Posterior cingulate gyrus (tissue), 11 donors: ENCODE measurements at places on chromosomes 6 and 20.
A peak's percentile ranks its signal among the peaks of the same experiment; 100 is the strongest.

DNA sequence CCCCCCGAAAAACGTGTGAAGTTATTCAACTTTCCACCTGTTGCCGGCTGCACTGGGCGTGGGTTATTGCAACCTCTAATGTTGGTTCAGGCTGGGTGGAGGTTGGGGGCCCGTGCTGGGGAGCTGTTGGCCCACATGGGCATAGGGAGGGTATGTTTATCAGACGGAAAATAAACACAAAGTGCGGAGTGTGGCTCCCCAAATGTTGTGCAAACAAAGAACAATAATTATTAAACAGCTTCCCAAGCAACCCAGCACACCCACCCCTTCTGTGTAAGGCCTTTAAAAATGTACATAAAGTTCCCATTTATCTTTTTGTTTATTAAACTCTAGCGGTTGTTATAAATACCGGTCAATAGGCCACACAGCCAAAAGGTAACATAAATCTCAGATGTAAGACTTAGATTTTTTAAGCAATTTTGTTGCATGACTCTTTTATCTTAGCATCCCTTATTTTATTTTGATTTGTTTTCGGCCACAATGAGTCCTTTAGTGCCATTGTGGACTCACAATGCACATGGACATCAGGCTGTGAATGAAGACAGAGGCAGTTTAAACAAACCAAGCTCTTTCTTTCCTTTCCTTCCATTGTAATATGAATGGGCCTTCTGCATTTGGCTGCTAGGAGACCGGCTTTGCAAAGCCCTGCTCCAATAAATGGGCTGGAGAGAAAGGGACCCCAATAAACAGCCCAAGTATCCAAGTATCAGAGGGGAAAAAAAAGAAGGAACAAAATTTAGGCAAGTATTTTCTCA is 6.9 kb upstream of the DLL1 start:
- DNase-seq: no peak

- no peak for DNase-seq
Measured at GRCh38 chr20:48926821-48927220, 5.3 kb downstream of the ARFGEF2 start.

- DNase-seq: no peak
Measured at GRCh38 chr20:36819659-36820058, 46.1 kb upstream of the DSN1 start.

DNA sequence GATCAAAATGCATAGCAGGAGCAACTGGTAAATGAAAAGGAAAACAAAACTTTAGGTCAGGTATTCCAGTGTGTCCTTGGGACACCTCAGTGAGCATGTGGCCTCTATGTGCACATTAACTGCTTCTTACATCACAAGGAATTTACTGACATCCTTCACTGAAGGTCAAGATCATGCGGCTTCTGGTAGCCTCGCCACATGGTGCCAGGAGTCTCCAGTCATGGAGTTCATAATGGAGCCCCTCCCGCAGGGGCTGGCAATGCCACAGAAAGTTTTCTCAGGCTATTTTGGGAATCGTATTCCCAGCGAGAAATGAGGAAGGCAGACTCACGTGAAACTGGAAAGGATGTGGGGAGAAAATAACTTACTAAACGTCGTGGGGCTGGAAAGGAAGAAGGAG is 19.7 kb upstream of the SLC22A3 start:
- DNase-seq: no peak

DNA sequence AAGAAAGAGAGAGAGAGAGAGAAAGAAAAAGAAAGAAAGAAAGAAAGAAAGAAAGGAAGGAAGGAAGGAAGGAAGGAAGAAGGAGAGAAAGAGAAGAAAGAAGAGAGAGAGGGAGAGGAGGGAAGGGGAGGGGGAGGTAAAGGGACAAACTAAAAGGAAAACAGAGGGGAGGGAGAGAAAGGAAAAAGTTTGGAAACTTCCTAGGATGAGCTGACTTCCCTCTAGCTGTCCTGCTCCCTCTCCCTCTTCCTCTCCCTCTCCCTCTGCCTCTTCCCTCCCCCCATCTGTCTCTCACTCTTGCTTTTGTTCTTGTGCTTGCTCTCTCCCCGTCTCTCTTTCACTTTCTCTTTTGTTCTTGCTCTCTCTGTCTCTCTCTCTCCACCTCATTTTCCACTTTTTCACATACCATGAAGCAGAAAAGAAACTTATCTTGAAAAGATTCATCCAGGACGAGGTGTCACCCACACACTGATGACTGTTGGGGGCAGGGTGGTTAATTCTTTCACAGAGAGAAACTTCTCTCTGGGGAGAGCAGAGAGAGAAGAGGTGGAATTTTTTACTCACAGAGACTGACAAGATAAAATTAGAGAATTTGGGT is 56.4 kb upstream of the DUSP22 start:
- no peak for DNase-seq

DNA sequence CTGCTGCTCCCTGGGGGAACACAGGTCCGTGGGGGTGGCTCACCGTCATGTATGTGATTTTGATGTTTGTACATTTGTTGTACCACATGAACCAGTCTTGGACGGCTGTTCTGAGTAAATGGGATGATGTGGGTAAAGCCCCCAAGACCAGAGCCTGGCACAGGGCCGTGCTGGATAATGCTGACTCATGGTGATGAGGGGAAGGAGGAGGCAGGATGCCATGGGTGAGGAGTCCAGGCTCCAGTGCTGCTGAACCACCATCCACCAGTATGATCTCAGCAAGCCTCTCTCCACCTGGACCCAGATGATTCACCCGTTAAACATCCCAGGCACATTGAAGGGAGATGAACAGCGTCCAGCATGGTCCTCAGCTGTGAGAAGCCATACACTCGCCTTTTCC is 9.6 kb upstream of the APCDD1L start:
- DNase-seq: no peak

GRCh38 chr20:11522366-11522741 is 395.3 kb upstream of the BTBD3 start:
- no peak for DNase-seq

DNA sequence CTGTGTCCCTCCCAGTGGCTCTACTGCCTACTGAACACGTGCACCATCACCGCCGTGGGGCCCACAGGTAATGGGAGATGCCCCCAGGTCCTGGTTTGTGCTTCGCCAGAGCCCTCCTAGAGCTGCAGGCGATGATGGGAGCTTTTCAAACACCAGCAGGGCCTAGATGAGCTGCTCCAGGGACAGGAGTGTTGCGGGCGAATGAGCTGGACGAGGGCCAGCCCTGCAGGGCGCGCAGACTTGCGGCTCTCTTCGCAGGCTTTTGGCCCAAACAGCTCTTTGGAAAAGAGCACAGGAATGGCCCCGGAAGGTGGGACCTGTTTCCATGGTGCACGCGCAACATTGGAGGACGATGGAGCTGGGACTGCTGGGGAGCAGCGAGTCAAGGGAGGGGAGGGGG is 409.3 kb upstream of the SULF2 start:
- peak; percentile 57 for DNase-seq

- DNase-seq: no peak
Measured at GRCh38 chr6:96913621-96914020, 10.9 kb upstream of the KLHL32 start.

DNA sequence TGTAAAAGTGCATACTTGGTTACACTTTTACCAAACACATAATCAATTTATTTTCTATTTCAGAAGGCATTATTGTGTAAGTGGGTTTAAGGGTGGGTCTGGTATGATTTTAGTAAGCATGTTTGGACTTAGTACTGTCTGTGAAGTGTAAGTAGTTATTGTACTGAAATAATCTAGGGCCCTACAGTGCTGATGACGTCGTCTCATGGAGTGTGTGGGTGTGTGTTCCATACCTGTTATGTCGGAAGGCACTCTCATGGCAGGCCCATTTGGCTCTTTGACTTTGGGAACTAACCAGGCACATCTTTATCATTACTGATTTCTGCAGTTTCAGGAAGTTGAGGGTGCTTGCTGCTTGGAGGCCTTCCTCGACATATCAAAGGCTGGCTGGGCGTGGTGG is 155.1 kb downstream of the SASH1 start:
- DNase-seq: no peak

DNA sequence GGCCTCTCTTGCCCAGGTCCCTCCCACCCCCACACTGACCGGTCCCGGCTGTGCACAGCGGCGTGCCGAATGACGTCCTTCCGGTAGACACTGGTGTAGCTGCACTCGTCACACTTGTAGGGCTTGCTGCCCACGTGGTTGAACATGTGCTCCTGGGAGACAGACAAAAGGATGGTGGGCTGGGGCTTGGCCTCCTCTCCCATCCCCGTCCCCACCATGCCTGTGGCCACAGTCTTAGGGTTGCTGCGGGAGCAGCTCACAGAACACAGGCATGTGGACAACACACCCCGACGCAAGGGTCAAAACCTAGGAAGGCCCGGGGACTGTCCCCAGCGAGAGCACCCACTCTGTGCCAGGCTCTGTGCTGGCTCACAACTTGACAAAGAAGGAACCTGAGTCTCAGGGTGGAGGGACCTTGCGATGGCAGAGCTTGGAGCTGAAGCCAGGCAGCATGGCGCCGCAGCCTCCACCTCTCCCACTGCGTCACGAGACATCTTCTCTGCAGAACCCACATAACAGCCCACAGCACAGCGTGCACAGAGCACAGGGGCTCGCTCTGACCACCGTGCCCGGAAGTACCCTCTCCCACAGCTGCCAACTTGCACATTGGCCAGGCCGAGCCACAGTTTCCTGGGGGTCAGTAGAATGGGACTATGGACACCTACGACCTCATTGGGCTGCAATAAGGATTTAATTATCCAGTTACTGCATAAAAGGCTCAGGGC is 9.8 kb downstream of the ZNF335 start:
- no peak for DNase-seq

DNA sequence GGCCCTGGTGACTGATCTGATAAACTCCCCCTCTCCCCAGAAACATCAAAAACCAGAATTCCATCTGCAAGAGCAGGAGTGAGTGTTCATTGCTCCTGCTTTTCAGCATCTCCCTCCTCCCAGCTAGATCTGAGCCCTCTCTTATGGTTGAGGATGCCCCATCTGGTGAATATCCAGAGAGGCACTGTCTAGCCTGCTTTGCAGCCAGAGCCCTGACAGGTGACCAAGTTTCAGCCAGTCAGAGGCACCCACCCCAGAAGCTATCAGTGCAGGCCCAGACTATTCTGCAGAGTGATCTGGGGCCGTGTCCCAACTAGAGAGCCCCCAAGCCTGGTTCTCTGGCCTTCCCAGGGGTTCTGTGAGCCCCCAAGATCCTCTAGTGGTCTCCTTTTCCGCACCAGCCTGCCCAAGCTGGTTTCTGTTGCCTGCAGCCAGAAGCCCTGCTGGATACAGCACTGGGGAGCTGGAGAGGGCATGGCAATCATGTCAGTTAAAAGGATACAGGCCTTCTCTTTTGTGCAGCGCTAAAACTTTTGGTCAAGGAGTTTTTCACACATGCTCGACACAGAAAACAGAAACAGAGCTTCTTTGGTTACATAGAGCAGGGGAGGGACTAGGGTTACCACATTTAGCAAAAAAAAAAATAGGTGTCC is 6.6 kb upstream of the BMP7 start:
- no peak for DNase-seq

DNA sequence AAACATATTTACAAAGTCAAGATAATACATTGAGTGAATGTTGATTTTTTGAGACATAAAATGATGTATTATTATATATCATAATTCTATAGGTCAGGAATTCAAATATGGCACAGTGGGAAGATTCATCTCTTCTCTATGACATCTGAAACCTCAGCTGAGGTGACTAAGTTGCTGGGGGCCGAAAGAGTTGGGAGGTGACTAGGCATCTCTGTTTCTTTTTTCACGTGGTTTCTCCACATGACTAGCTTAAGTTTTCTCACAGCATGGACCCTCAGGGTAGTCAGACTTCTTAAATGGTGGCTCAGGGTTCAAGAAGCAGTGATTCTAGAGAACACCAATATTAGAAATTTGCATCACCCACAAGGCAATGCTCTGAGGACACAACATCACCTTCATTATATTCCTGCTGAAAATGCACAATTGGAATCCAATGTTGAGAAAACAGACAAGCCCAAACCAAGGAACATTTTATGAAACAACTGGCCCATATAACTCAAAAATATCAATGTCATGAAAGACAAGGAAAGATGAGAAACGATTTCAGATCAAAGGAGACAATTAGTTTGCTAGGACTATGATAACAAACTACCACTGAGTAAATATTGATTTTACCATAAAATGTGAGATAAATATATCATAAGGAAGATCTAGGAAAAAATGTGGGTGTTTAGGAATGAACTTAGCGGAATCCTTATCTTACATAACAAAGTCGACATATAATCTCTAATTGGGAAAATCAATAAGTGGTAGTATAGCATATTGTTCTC is 273.3 kb upstream of the IRAK1BP1 start:
- DNase-seq: no peak

DNA sequence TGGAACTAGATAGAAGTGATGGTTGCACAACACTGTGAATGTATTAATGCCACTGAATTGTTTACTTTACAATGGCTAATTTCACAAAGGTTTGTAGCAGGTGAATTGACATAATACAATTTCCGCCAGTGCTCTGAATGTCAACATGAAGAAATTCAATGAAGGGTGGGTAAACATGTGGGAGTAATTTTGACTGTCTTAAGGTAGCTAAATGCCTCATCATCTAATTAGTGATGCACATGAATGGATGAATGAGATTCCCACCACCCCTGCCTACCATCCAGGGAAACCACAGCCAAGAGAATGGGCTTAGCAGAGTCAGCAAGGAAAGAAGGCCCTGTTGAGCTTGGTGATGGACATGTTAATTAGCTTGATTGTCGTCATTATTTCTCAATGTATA is 275.3 kb downstream of the ALDH8A1 start:
- DNase-seq: no peak

GRCh38 chr6:116500969-116501433 is 10.4 kb upstream of the CALHM5 start:
- no peak for DNase-seq

GRCh38 chr6:116971959-116972358 is 94.9 kb downstream of the RFX6 start:
- DNase-seq: peak; percentile 7

DNA sequence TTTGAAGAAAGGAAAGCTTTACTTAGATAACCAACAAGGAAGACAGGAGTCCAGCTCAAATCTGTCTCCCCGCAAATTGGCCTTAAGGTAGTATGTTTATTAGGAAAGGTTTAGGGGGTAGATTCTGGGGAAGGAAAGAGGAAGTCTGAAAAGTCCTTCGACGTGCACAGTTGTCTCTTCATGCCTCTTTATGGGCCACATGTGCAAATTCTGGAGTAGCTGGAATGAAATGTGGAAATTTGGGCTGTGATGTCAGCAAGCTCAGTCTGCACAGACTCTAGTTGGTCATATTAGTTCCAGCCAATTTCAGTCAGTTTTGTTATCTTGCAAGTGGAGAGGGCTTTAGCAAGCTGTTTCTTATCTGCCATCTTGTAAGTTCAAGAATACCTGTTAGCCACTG is 50.1 kb downstream of the NUP153 start:
- no peak for DNase-seq

- DNase-seq: no peak
Measured at GRCh38 chr6:30167101-30167500, 3.8 kb downstream of the TRIM15 start.

DNA sequence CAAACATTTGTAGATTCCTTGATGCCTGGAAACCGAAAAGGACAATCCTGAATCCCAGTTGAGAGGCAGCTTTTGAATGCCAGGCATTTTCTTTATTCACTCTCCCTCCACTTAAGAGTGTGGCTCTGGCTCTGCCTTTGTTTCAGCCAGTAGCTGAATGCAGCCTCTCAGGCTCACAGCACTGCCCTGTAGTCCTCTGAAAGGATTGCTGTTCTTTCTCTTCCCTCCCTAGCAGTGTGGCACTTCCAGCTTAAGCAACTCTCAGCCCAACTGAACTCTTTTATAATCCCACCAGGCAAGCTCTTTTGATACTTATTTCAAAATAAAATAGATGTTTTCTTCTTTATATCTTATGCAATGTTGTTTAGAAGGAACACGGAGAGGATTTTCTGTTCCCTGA is 415.6 kb downstream of the GJA1 start:
- DNase-seq: no peak

- no peak for DNase-seq
Measured at GRCh38 chr6:54194067-54194466, 82.8 kb downstream of the MLIP start.

- no peak for DNase-seq
Measured at GRCh38 chr20:49775229-49775693, 37.4 kb upstream of the SLC9A8 start.
